ENCODE measurements at places on chromosomes 12 and 14.
A peak's percentile ranks its signal among the peaks of the same experiment; 100 is the strongest.

GRCh38 chr14:55384536-55384935 is 27.1 kb downstream of the ATG14 start:
- DNase-seq, result no peak

- peak; percentile 78 for DNase-seq
Observed at GRCh38 chr14:105313381-105314286, 914 bp upstream of the PACS2 start.

DNA sequence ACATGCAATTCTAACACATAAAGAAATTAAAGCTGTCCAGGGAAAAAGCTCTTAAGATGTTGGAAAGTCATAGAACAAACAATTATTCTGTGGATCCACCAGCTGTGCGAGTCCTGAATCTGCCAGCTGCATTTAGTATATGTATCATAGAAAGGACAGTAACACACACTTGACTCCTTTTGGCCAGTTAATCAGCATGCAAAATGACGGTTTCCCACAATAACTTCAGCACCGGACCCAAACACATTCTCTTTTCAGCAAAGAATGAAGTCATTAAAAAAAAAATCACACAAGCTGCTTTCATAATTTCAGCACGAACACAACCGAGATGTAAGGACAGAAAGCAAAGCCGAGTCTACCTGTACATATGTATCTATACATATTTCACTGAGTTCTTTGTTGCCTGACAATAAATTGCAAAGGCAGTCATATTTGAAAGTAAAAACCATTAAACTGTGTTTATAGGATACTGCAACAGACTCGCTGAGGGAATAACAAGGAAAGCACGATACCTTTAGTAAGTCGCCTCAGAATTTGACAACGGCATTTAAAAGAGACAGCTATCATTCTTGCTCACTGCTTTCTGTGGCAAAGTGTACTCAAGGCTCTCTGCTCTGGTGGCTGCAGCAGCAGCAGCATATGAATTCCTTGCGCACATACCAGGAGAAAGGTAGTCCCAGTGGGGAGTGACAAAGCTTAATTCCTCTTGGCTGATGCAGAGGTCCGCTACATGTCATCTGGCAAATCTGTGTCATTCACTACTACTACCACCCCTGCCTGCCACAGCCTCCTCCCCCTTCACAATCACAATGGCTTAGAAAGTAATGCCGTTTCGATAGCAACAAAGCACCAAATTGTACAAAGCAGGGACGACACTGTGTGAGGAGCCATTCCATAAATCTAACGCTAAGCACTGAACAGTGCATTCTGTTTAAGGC is at the start of gene GRIP1:
Gene GRIP1, minus strand, starts transcription at position 739 of the 938 bp plus-strand sequence. Its CDS starts 172 bp downstream, at position 567.
- DNase-seq, result no peak

- no peak for DNase-seq
Observed at GRCh38 chr14:61994589-61994988, 232.4 kb downstream of the SNAPC1 start.

GRCh38 chr12:131943876-131944275 is 5.9 kb upstream of the EP400 start:
- no peak for DNase-seq
